ENCODE measurements at places on chromosomes 1 and 21. TPM values are rescaled to one million over a fixed set of nuclear protein-coding genes. Genes with fewer than 3 reads are reported as not detected.
A peak's percentile ranks its signal among the peaks of the same experiment; 100 is the strongest.

- DNase-seq, result no peak
These were observed 19.5 kb downstream of the DUSP10 start for GRCh38 chr1:221722254-221723017.

The DLGAP3 gene
- 3.4 TPM for polyA plus RNA-seq

DNA sequence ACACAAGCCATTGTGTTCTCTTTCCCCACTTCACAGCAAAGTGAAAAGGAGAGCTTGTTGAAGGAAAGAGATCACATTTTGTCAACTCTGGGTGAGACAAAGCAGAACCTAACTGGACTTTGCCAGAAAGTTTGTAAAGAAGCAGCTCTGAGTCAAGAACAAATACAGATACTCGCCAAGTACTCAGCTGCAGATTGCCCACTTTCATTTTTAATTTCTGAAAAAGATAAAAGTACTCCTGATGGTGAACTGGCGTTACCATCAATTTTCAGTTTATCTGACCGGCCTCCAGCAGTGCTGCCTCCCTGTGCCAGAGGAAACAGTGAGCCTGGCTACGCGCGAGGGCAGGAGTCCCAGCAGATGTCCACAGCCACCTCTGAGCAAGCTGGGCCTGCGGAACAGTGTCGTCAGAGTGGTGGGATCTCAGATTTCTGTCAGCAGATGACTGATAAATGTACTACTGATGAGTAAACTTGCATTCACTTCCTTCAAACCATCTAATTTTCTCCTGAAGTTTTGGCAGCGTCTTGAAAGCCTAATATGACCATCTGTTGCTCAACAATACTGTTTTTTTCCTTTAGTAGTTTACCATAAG is 43.7 kb downstream of the BACH1 start:
- DNase-seq, result peak; percentile 41

GRCh38 chr21:18550361-18550760 is 146.8 kb upstream of the TMPRSS15 start:
- no peak for DNase-seq

DNA sequence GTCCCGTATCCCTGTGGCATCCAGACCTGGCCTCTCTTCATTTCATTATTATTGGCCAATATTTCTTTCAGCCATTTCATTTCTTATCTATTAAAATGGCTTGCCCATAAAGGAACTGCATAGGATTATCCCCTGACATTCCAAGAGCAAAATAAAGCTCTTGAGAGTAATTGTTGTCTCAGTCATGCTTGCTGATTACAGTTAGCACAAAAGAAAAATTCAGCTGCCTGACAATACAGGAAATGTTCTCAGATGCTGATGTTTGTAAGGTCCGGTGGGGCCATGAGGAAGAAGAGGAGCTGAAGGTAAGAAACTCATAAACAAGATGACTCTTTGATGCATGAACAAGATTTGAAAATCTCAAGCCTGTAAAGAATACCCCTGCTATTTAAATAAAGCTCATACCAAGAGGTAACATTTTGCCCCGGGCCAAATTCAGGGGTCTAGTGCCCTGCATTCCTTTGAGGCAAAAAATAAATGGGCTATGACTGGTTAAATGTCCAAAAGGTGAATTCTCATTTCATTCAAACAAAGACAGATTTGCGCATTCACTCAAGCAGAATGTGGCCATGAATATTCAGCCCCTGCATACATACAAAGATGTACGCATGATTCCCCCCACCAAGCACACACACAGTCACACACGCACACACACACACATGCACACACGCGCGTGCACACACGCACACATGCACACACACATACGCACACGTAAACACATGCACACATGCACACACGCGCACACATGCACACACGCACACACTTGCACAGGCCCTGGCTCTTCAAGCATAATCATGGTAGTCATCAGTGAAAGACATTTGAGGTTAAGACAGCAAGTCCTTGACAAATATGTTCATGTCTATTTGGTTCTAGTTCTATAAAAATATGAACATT is 44.8 kb downstream of the KCNJ15 start:
- DNase-seq, result no peak

GRCh38 chr1:35223084-35223630 is 30.2 kb upstream of the SFPQ start:
- no peak for DNase-seq

DNA sequence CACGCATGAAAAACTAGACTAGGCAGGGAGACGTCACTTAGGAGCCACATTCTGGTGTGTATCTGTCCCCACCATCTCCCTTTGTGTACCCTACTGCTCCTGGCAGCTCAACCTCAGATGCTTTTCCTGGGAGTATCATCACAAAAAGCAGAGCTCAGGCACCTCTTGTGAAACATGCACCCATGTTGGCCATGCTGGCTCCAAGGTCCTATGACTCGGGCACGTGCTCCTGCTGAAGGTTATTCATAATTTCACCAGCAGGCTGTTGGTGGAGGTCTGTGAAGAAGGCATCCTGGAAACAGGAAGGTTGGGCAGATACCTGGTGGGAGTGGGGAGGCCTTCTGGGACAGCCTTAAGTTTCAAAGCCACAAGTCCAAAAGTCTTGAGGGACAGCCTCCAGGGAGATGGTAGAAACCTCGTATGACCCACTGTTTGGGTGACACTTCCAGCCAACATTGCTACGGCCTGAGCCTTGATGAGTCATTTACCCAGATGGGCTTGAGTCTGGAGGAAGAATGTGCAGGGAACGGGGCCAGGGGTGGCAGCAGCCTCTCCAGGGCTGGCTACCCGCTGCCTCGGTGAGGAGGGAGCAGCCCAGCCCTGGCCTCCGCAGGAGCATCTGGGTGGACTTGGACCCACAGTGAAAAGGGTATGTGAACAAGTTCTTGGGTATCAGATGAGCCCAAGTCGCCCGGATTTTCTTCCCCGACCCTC is 75.8 kb downstream of the PGBD5 start:
- DNase-seq, result no peak

- DNase-seq, result no peak
These were observed 145.6 kb downstream of the ZZZ3 start for GRCh38 chr1:77536813-77537212.

DNA sequence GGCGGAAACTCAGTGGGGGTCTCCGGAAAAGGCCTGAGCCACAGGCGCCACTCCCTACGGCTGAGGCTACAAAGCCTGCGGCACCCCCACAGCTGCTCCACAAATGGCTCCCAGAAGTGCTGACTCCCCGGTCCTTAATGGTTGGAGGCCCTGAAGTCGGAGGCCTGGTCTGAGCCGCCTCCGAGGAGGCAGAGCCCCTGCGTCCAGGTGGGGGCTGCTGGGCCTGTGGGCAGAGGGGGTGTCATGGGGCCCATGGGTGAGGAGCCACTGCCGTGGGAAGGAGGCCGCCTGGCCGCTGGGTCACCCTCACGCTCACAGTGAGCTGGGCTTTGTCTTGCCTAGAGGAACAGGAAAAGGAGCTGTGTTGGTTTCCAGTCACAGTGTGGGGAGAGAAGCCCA is 12.4 kb upstream of the COL18A1 start:
- DNase-seq, result no peak

GRCh38 chr1:150479927-150480352 is 7.3 kb upstream of the TARS2 start:
- DNase-seq, result no peak

Measured in muscle of arm (tissue), 14 donors.